ENCODE measurements at places on chromosomes 7 and 10.

DNA sequence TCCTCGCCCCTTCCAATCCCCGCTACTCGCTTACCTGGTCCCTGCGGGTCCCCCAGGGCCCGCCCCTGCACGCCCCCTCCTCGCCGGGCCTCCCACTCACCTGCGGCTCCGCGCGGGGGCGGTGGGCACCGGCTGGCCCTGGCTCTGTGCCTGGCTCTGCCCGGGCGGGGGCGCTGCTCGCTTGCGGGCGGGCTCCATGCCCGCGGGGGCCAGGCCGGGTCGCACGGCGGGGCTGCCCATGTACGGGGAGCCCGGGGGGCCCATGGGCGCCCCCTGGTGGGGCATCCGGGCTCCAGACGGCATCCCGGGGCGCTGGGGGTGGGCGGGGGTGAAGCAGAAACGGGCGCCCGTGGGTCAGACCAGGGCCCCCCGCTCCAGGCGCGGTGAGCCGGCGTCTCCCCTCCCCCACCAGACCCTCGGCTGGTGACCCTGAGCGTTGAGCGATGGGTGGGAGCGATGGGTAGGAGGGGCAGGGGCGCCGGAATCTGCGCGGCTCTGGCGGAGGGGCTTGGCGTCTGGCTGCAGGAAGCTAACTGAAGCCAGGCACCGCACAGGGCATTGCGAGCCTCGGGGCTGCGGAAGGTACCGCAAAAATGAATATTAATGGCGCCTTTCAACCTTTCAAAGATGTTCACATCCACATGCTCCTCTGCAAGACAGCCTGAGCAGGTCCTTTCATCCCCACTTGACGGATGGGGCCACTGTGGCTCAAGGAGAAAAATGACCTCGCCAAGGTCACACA lies 3.0 kb downstream of the SMARCD3 start:
- DNase-seq, result no peak

- no peak for DNase-seq
Measured at GRCh38 chr7:44689427-44689826, 59.2 kb upstream of the ZMIZ2 start.

DNA sequence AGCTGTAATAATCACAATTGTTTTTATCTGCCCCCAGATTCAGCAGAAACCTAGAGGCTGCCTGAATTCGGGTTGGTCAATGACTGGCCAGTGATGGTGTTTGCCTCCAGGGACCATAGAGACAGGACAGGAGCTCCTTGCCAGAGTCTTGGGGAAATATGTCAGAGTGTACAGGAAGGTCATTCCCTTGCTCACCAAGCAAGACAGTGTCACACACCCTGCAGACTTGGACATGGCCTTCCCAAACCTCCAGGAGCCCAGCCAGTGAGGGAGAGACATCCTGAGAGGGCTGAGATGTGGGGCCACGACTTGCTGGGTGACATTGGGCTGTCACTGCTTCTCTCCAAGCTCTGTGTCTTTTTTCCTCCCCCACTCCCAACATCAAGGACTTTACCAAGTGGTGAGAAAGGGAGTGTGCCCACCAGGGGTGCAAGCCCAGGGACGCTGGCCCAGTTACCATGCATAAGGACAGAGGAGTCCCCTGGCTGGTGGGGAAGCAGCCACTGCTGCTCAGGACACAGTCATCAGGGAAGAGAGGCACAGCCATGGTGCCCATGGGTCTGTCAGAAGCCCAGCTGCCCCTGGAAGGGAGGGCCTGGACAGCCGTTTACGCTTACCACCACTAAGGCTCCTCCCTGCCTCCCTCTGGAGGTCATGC lies 25.3 kb upstream of the C10orf53 start:
- DNase-seq, result no peak

DNA sequence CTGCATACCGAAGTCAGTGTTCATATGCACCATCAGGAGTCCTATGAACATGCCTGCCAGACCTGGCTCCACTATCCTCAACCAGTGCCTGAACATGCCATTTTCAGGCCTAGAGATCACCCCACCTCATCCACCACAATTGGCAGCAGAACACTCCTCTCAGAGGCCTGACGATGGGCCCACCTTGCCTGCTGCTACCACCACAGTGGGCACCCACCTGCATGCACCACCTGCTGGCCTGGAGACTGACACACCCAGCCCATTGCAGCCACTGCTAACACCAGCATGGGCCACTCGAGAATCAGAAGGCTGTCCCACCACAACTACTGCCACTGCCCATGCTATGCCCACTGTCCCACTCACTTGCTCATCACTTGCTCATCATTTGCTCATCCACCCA lies 130.7 kb upstream of the FAM13C start:
- DNase-seq, result no peak

GRCh38 chr7:44538798-44539668 lies 2.1 kb downstream of the NPC1L1 start:
- no peak for DNase-seq

- no peak for DNase-seq
Measured at GRCh38 chr10:69669409-69669808, 39.4 kb downstream of the FAM241B start.

DNA sequence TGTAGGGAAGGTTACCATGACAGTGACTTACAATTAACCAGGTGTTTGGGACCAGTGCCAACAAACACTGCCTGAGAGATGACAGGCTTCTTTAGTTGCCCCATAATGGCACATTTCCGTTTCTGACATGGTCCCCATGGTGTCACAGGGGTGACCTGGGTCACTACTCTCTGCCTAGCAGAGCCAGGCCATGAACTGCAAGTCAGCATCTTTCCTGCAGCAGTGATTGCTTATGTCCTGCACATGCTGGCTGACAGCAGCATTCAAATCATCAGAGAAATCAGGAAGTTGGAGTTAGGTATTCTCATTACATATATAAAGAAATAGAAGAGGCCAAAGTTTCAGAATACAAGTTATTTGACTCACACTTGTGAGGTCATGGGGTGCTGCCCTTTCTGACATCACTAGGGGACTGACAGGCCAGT lies 47.1 kb upstream of the ZNRF2 start:
- no peak for DNase-seq

- no peak for DNase-seq
Measured at GRCh38 chr7:81692146-81692905, 77.5 kb downstream of the HGF start.
